ENCODE measurements at places on chromosomes 13 and 19.

DNA sequence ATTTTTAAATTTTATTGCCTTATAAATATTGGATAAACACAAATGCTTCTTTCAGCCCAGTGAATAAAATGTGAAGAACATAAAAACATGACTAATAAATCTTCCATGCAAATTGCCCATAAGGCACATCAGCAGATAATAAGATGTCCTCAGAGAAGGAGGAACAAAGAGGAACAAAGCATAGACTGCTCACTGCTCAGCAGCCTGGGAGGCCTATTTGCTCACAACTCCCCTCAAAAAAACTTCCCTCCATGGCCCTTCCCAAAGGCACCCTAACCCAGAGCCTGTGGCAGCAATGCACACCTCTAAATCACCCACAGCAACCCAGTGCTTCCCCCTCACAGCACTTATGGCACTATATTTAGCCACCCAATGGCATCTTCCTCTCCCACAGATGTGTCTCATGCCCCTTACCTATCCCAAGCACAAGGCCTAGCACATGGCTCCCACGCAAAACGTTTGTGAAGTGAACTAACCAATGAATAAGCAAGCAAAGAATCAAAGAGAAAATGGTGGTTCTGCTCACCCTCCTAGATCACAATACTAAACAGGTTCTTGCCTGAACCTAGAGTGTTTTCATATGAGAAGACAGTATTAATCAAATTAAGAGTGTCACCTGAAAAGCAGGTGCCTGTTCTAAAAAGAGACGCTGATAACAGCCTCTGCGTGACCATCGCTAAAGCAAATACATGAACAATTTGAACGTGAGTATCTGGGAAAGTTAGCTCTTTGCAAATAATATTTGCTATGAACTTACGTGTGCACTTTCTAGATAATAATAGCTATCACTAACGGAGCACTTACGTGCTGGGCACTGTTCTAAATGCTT, 96.9 kb downstream of the TBC1D4 start:
- H3K27ac ChIP-seq = no peak overlapping the region
- no peak for DNase-seq
- no peaks in the 10 kb centered on the region for H3K4me1 ChIP-seq
- H3K4me3 ChIP-seq = no peak overlapping the region

GRCh38 chr13:45109102-45109720, 11.1 kb upstream of the GTF2F2 start:
- DNase-seq = no peak
- H3K4me1 ChIP-seq = no peaks in the 10 kb centered on the region
- H3K27ac ChIP-seq = no peak overlapping the region
- no peaks in the 10 kb centered on the region for H3K27me3 ChIP-seq

DNA sequence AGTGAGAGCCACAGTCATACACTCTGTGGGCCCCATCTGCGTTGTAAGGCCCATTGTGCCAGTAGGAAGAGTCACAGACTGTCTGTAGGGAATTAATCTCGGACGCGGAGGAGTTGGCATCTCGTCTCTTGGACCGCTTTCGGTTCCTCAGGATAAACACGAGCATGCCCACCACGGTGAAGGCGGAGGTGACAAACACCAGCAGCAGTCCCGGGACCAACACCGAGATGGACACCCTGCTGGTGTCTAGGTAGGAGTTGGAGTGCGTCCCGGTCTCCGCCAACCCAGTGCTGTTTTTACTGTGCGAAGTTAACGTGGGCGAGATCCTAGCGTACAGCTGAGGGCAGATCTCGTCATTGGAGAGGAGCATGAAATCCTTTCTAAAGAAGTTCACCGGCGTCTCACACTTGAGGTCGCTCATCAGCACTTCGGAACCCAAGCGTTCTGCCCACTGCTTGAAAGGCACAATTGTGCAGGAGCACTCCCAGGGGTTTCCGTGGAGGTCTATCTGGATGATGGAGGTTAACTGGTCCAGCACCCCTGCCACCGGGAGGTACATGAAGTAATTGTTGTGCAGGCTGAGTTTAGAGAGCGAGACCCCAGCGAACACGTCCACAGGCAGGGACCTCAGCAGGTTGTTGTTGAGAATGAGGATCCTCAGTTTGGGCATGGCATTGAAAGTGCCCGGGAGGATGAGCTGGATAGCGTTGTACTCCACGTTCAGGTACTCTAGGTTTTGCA, 2.7 kb downstream of the SLITRK1 start:
- no peaks in the 10 kb centered on the region for H3K4me1 ChIP-seq
- no peak overlapping the region for H3K4me3 ChIP-seq
- no peak for DNase-seq
- H3K36me3 ChIP-seq = no peaks in the 10 kb centered on the region
- no peak overlapping the region for H3K27ac ChIP-seq

GRCh38 chr13:37139356-37139755, 33.9 kb upstream of the CSNK1A1L start:
- H3K27ac ChIP-seq = no peak overlapping the region
- H3K4me3 ChIP-seq = no peak overlapping the region
- no peaks in the 10 kb centered on the region for H3K27me3 ChIP-seq
- no peaks in the 10 kb centered on the region for H3K4me1 ChIP-seq

- H3K4me3 ChIP-seq = no peak overlapping the region
- no peak overlapping the region for H3K27ac ChIP-seq
- no peaks in the 10 kb centered on the region for H3K27me3 ChIP-seq
- DNase-seq = peak; percentile 91
- no peaks in the 10 kb centered on the region for H3K36me3 ChIP-seq
- no peaks in the 10 kb centered on the region for H3K4me1 ChIP-seq
These were observed 17.7 kb upstream of the SPACA4 start for GRCh38 chr19:48588670-48589401.

GRCh38 chr19:55590617-55591016, 8.7 kb downstream of the FIZ1 start:
- H3K36me3 ChIP-seq = peaks cover 2% of the 10 kb centered on the region
- no peak overlapping the region for H3K4me3 ChIP-seq
- H3K27ac ChIP-seq = no peak overlapping the region
- H3K27me3 ChIP-seq = no peaks in the 10 kb centered on the region

GRCh38 chr13:104823071-104823470, 1712.4 kb downstream of the EFNB2 start:
- H3K27me3 ChIP-seq = no peaks in the 10 kb centered on the region
- H3K4me3 ChIP-seq = no peak overlapping the region
- H3K4me1 ChIP-seq = no peaks in the 10 kb centered on the region
- no peaks in the 10 kb centered on the region for H3K36me3 ChIP-seq
- DNase-seq = no peak

- peaks cover 27% of the 10 kb centered on the region for H3K4me1 ChIP-seq
- DNase-seq = no peak
- no peak overlapping the region for H3K27ac ChIP-seq
- no peaks in the 10 kb centered on the region for H3K36me3 ChIP-seq
- no peak overlapping the region for H3K4me3 ChIP-seq
These were observed 18.9 kb downstream of the ATP11A start for GRCh38 chr13:112708560-112709240.
